Activated effector memory CD4-positive, alpha-beta T cell treated with Interleukin-2 at 50 U/mL for 16 hours (primary cell): ENCODE measurements at places on chromosomes 12 and 14.

- no peak for DNase-seq
These were observed 1.9 kb downstream of the TMTC3 start for GRCh38 chr12:88144037-88144436.

GRCh38 chr14:99508896-99509629 lies 27.9 kb downstream of the CCNK start:
- no peak for DNase-seq

DNA sequence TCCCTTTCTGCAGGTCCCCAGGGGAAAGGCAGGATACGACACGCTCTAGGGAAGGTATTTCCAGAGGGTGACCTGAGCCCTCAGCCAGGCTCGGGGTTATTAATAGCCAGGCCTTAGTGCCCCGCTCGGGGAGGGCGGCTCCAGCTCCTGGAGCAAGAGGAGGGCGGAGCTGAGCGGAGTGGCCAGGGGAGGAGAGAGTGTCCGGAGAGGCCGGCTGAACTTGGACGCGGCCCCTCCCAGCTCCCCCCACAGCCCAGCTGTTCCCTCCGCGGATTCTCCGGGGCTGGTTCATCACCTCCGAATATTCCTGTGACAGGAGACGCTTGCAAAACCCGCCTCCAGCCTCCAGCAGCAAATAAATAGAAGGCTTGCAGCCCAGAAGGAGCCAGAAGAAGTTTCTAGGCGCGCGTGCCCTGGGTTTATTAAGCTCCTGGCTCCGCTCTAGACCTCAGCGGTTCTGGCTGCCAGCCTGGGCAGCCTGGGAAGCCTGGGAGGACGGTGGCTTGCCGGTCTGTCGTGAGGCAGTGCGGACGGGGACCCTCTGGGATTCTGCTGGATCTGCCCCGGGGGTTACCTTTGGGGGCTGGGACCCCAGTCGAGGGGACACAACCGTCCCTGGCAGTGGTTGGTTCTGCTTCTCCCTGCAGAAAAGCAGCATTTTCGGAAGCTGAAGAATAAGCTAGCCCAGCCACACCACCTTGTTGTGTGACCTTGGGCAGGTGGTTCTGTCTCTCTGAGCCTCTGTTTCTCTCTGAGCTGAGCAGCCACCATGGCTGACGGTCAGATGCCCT lies at the start of gene HSPB8:
Gene HSPB8 (plus strand): TSS at position 388 of the 791 bp plus-strand sequence. CDS start 382 bp downstream, at position 770.
- DNase-seq: no peak

GRCh38 chr14:63186453-63186852 lies 17.8 kb upstream of the RHOJ start:
- no peak for DNase-seq

DNA sequence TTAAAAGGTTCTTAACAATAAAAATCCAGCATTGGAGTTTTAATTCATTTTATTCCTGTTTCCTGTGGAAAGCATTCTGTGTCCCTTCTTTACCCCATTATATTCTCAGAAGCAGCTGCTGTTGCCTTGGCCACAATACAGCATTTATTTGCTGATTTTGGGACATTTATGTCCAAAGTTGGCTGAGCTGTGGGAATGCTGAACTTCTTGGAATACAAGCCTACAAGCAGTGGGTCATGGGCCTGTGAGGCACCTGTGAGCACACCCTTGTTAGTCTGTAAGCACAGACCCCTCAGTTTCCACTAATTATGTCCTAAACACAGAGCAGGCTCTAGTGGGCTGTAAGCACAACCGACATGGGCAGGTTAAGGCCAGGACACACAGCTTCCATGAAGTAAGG lies 122.2 kb upstream of the IGF1 start:
- DNase-seq: no peak

DNA sequence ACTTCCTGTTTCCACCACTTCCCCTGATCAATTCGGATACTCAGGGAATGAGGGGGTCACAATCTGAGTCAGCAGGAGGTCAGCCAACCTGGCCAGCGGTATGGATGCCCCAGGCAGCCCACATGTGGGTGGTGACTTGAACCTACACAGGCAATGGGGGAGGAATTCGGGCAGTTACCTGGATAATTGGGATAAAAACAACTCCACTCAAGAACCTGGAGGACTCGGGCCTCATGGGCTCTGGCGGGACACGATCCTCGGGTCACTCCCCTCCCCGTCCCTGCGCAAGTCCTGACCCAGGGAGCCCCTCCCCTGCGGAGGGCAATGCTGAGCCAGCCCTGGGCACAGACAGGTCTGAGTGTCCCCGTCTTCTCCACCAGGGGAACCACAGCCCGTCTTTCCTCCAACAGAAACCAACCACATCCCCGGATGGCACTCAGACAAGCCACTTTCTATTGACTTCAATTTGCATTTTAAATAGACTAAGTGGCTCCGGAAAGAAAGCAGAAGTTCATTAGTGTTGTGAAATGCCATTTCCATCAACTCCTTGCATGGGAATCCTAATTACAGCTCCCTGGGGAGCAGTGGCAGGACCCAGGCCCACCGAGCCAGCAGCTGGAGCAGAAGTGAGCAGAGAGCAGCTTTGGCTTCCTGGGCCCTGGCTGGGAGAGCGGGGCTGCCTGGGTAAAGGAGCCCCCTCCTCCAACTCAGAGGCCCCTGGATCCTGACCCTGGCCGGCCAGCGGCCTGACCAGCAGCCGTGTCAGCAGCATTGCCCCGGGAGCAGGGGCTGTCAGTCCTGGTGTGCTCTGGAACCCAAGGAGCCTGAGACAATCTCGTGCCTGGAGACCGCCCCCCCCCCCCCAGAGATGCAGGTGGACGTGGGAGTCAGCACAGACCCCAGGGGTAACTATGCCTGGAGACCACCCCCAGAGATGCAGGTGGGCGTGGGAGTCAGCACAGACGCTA lies 374.1 kb downstream of the ADGRD1 start:
- no peak for DNase-seq

- no peak for DNase-seq
These were observed 440.2 kb downstream of the FUT8 start for GRCh38 chr14:65852689-65853088.

DNA sequence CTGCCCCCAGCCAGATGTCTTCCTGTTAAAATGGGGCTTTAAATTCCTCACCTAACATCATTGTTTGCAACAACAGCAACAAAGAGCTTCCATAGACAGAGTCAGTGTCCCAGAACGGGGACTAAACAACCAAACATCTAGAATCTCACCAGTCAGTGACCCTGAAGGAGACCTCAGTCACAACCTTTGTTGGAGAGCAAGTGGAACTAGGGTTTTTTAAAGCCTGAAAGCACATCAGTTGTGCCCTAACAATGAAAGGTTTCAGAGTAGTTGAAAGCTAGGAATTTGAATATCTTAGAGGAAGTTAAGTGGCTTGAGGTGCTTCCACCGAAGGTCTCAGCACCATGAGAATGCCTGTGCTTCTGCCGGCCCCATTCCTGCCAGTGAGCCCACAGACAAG lies 5.0 kb upstream of the ALDH2 start:
- DNase-seq: no peak

- DNase-seq: no peak
These were observed 54.2 kb downstream of the ITPK1 start for GRCh38 chr14:93061380-93062012.

DNA sequence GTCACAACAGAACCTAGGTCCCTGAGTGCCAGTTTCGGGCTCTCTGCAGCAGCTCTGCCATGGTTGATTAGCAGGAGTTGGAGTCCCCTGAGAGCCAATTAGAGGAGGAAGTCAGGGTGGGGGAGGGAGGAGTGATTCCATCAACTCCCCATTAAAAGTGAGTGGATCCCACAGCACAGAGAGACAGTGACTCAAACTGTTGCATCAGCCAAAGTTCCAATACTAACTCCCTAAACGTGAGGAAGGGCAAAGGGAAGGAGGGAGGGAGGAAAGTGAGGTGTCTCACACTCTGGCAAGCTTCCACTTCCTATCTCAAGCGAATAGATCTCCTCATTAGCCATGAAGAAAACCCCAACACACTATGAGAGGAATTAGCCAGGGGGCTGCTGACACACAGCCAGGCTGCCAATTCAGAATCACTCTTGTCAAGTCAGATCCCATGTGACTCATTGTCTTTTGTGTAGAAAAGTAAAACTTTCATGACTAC lies 23.6 kb downstream of the OR11H4 start:
- no peak for DNase-seq

DNA sequence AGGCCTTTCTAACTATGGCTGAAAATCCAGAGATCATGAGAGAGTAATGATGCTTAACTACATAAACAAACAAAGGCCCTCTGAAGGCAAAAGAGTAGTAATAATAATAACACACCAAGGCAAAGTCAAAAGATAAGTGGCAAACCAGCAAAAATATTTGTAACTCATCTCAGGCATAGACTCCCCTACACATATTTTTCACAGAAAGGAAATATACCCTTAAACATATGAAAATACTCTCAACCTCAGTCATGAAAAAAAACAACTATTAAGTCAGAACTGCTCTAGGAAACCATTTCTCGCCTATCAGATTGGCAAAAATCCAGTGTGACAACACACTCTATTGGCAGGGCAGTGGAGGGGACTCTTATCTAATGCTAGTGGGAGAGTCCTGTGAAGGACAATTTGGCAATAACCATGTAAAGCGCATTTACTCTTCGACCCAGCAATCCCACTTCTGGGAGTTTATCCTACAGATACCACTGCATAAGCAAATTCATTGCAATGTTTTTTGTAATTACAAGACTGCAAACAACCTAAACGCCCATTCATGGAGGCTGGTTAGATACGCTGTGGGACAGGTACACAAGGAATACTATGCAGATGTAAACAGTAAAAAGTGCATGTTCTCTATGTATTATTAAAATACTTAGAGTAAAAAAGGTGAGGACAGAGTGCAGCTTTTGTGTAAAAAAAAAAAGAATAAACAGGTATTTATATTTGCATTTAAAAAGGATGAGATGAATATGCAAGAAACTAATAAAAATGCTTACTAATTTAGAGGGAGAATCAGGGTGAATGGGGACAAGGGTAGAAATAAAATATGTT lies 26.0 kb upstream of the IL22 start:
- no peak for DNase-seq

GRCh38 chr12:62922539-62922938 lies 12.4 kb downstream of the PPM1H start:
- no peak for DNase-seq

GRCh38 chr14:91484186-91484585 lies 25.9 kb downstream of the PPP4R3A start:
- no peak for DNase-seq

- DNase-seq: no peak
These were observed 13.7 kb upstream of the CHD4 start for GRCh38 chr12:6620885-6621274.

DNA sequence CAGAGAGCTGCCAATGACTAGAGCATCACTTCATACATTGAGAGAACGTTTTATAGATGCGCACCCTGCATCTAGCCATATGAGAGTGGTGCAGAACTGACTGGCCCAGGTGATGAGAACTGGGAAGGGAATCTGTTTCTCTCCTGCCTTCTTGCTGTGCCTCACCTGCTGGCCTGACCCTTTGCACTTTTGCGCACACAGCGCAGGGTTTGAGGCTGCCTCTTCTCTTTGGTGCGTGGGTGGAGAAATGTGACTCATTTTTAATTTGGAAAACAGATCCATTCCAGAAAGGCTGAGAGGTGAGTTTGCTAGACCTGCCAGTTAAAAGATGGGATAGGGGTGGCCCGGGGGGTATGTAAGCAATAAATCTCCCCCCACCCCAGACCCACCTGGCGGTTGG lies 453 bp upstream of the ESRRB start:
- no peak for DNase-seq

GRCh38 chr12:67952787-67953186 lies 36.5 kb upstream of the IFNG-AS1 start:
- no peak for DNase-seq

- DNase-seq: no peak
These were observed 687 bp downstream of the IFFO1 start for GRCh38 chr12:6555018-6555691.

DNA sequence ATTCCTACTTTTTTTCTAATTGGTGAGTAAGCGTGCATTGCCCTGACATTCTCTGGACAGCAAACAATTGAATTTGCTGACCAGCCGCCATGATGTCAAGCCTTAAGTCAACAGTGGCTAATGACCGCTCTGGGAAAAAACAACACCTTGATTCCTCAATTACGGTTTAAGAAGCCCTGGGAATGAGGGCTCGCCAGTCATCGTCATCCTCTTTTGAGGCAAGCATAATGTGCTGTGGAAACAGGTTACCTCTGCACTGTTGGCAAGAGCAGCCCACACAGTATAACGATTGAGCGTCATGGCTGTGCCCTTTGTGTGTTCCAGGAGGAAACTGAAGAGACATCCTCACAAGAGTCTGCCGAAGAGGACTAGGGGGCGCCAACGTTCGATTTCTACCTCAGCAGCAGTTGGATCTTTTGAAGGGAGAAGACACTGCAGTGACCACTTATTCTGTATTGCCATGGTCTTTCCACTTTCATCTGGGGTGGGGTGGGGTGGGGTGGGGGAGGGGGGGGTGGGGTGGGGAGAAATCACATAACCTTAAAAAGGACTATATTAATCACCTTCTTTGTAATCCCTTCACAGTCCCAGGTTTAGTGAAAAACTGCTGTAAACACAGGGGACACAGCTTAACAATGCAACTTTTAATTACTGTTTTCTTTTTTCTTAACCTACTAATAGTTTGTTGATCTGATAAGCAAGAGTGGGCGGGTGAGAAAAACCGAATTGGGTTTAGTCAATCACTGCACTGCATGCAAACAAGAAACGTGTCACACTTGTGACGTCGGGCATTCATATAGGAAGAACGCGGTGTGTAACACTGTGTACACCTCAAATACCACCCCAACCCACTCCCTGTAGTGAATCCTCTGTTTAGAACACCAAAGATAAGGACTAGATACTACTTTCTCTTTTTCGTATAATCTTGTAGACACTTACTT lies 138.9 kb downstream of the HMGA2 start:
- no peak for DNase-seq

DNA sequence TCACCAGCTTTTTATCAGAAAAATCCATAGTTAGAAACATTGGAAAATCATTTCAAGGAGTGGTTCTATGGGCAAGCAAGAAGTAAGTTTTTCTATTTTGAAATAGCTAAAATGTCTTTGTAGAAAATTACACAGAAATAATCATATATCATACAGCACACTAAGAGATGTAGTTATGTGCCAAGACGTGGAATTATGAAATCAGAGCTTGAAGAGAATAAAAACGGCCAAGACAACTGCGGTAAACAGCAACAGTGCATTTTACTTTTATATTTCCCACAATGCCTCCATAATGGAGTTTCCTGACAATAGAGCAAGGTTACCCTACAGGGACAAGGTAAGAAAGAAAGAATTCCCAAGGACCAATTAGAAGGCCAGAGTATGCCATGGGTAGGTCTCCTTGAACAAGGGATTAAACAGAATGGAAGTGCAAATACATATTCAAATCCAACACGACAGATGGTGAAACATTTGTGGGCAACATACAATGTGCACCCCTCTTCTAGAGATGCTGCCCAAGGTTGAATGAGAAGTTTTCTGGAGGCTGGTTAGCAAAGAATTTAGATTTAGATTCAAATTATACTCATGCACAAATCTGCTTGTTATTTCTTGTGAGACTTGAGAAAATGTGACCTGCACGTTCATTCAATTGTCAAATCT lies 76.1 kb upstream of the BTG1 start:
- no peak for DNase-seq

- DNase-seq: no peak
These were observed 93.0 kb downstream of the GTF2A1 start for GRCh38 chr14:81127785-81128184.

DNA sequence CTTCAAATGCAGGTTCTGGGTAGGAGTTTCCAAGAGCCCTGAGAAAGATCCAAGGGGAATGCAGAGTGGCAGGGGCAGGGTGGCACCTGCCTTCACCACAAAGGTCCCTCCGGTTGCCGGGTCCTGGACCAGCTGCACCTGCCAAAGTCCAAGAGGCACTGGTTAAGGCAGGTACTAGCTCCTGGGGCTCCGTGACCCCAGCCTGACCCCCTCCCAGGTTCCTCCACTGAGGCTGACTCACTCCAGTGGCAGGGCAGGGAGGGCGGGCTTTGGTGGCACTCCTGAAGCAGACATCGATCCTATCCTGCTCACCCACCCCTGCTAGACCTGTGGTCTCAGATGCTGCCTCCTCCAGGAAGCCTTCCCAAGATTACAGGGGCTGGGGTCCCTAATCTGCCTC lies 11.4 kb downstream of the RPS6KL1 start:
- no peak for DNase-seq
